T-helper 1 cell (primary cell): ENCODE measurements at places on chromosomes 5 and 9.

- no peak for DNase-seq
Measured at GRCh38 chr5:67648201-67648671, 451.6 kb upstream of the CD180 start.

GRCh38 chr5:71899865-71900342, 180.8 kb downstream of the CARTPT start:
- no peak for DNase-seq

DNA sequence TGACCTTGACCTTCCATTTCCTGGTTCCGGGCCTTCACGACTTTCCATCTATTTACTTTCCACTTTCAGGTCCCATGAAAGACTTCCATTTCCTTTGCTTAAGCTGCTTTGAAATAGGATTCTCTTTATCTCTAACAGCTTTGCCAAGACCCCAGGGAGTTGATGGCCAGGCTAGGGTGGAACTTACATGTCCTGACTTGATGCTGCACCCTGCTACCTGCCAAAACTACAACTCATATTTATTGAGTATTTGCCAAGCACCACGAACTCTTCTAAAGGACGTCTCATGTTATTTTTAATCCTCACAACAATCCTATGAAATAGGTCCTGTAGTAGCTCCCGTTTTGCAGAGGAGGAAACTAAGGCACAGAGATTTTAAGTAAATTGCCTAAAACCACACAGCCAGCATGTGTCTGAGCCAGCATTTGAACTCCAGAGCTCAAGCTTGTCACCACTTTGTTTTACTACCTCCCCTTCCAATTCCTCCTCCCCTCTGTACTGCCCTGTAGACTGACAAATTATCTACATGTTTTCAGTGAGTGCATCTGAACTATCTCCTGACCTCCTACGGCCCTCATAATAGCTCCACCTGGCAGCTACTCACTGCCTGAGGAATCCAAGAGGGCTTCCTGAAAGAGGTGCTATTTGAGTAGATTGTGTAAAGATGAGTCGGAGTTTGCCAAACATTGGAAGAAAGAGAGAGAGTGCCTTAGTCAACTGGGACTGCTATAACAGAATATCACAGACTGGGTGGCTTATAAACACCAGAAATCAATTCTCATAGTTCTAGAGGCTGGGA, 38.4 kb upstream of the SMIM23 start:
- DNase-seq = no peak

GRCh38 chr5:76403766-76404222, 709 bp downstream of the IQGAP2 start:
- DNase-seq = peak; percentile 63

DNA sequence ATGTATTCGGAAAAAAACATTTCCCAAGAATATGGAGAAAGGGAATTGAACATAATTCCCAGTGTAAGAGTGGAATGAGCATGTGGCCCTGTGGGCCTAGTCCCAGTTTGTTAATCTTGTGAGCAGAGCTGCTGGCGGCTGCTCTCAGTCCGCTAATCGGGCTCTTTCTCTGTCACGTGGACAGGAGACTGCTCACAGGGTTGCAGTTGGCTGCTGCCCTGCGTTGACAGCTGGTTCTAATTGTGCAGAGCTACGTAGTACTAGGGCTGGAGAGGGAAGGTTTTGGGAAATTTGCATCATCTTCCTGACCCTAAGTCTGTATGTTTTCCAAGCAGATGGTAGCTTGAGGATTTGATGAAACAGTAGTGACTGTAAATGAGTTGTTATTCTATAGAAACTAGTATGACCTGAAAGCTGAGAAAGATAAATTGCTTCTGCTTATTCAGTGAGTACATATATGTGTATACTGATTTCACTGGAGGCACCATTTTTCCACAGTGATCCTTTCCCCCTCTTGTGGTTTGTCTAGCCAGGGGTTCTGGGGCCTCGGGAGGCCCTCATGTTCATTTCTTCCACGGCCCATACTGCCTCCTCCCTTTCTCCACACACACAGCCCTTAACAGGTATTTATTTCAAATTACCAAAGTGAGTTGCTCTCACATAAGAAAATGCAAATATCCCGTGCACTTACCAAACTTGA, 100.6 kb downstream of the ANGPTL2 start:
- DNase-seq = no peak

GRCh38 chr5:166369807-166370206, 1921.6 kb upstream of the WWC1 start:
- no peak for DNase-seq

GRCh38 chr5:143402553-143403333, 743 bp downstream of the NR3C1 start:
- peak; percentile 44 for DNase-seq

DNA sequence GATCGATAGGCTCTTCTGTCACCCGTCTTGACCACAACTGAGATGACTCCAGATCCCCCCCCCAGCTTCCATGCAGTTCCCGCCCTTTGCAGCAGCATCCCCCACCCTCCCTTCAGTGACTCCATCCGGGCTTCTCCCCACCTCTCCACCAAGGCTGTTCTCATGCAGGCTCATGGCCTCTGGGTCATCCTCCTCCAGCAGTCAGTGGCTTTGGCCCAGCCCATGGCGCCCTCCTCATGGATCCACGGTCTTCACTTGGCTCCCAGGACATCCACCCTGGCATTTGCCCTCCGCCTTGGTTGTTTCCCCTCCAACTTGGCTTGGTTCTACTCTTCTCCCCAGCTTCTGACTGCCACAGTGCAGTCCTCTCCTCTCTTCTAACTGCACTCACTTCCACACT, 96.7 kb upstream of the RUFY1 start:
- DNase-seq = no peak

GRCh38 chr5:144135113-144135762, 35.2 kb downstream of the YIPF5 start:
- no peak for DNase-seq
